ENCODE measurements at places on chromosomes 2 and 18. TPM values are rescaled to one million over a fixed set of nuclear protein-coding genes. Genes with fewer than 3 reads are reported as not detected.

Gene MREG
- total RNA-seq: 23.5 TPM

Gene FAM237A
- total RNA-seq: not detected

Gene TDRD15
- not detected for total RNA-seq

Gene RAX
- total RNA-seq: not detected

Gene GALNT13
- total RNA-seq: not detected

Gene KCNIP3
- 1.2 TPM for total RNA-seq

Gene APCDD1
- 4.6 TPM for total RNA-seq

Gene DNAJC5G
- not detected for total RNA-seq

Gene GKN1
- total RNA-seq: not detected

Gene MAP3K19
- total RNA-seq: not detected

Gene LYPD6
- total RNA-seq: 7.0 TPM

Gene PDE1A
- not detected for total RNA-seq

Gene SP9
- not detected for total RNA-seq

Gene C2orf80
- total RNA-seq: not detected

Gene CDH2
- total RNA-seq: 0.08 TPM

Gene SLC23A3
- total RNA-seq: 0.11 TPM

Measured in hair follicular keratinocyte (primary cell).